Activated naive CD4-positive, alpha-beta T cell treated with anti-CD3 and anti-CD28 coated beads for 36 hours (primary cell): ENCODE measurements at places on chromosomes 5 and 9. TPM values are rescaled to one million over a fixed set of nuclear protein-coding genes. Genes with fewer than 3 reads are reported as not detected.

The WDR31 gene
- 0.88 TPM for total RNA-seq

The SLC36A3 gene
- total RNA-seq: not detected

The C9orf85 gene
- total RNA-seq: 6.7 TPM

The TSLP gene
- total RNA-seq: 0.99 TPM

The CORO2A gene
- 8.2 TPM for total RNA-seq

The ENTPD2 gene
- not detected for total RNA-seq

The USP20 gene
- 54.9 TPM for total RNA-seq

The TLX3 gene
- not detected for total RNA-seq

The PALM2AKAP2 gene
- 2.8 TPM for total RNA-seq

The VLDLR gene
- 7.7 TPM for total RNA-seq

The LHFPL2 gene
- not detected for total RNA-seq

The PCDHB12 gene
- total RNA-seq: not detected

The CARD9 gene
- 0.22 TPM for total RNA-seq

The DPYSL3 gene
- 0.12 TPM for total RNA-seq

The F2RL2 gene
- total RNA-seq: not detected

The OXCT1 gene
- total RNA-seq: 78.8 TPM

The SV2C gene
- total RNA-seq: not detected

The STKLD1 gene
- total RNA-seq: 0.35 TPM

The OR1J2 gene
- total RNA-seq: not detected

The RANBP17 gene
- total RNA-seq: not detected
